Trophoblast cell (in vitro differentiated cells and primary cell): ENCODE measurements at places on chromosomes 7 and 10.

DNA sequence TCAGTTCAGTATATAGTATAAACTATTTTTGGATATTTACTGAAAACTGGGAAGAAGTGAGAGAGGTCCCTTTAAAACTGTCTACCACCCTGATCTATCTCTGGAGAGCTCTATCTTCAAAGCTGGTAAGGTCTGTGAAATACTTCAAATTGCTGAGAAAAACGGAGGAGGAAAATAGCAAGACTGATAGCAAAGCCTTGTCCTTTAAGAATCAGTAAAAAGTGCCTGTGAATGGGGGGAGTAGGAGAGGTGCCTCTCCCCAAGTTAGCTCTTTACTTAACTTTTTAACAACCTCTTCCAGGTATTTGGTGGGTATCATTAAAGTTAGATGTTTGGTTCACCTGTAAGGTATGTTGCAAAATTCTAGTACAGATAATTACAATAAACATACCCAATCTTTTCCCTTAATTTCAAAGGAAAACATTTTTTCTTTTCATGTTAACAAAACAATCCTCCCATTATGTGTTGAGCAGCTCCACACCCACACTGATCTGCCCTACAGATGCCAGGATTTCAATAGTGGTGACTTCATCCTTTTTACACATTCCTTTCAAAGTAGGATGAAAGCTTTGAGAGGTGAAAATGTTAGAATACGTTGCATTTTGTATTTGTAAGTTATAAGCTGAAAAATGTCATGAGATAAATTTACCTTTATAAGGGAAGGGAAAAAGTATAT is 149.2 kb downstream of the CRPPA start:
- no peak for DNase-seq

GRCh38 chr10:116910910-116911309 is 61.6 kb downstream of the ENO4 start:
- no peak for DNase-seq

GRCh38 chr7:137969828-137970227 is 32.1 kb downstream of the CREB3L2 start:
- no peak for DNase-seq

GRCh38 chr7:82704121-82704520 is 260.5 kb upstream of the CACNA2D1 start:
- DNase-seq: no peak

DNA sequence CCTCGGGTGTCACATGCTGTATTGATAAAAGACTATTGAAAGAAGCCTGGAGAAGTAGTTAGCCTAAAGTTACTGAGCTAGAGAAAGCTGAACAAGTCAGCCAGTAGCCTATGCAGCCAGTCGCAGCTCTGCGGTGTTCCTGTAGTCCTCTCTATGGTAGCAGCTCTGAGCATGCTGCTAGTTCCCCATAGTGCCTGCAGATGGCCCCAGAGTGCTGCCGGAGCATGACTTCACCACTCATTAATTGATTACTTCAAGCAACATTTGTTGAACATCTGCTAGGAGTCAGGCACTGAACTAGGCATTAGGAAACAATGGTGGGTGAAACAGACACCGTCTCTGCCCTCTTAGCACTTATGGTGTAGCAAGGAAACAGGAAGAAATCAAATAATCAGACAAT is 422.7 kb downstream of the SORCS3 start:
- no peak for DNase-seq

GRCh38 chr7:117091721-117092120 is 138.4 kb downstream of the ST7 start:
- DNase-seq: no peak

DNA sequence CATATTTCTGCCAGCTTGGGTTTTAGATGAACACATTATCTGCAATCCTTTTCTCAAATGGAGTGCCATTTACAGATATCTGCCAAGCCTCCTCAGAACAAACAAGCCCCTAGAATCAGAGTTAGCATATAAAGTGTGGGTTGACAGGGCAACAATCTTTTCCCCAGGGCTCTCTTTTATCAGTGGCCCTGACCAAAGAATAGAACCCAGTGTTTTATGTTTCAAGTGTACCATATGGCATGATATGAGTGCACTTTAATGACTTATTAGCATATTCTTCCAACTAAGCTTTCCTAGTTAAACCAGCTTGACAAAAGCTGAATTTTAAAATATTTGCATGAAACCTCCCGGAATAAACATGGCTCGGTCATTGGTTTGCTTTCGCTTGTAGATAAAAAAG is 57.3 kb downstream of the EVX1 start:
- no peak for DNase-seq

DNA sequence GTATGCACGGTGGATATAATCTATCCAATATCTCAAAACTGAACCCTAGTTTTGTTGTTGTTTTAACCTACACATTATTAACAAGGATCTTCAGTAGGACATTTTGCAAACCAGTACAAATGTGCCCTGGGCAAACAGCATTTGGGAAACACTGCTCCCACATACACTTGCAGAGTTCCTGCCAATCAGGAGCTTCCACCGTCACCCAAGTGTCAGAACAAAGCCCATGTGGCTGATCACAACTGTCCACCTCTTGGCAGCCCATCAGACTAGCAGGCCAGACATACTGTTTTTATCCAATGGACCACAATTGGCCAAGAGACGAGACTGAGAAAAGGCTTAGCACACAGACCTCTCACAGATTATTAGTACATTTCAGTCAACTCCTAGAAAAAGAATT is 200.4 kb downstream of the FAM107B start:
- no peak for DNase-seq

DNA sequence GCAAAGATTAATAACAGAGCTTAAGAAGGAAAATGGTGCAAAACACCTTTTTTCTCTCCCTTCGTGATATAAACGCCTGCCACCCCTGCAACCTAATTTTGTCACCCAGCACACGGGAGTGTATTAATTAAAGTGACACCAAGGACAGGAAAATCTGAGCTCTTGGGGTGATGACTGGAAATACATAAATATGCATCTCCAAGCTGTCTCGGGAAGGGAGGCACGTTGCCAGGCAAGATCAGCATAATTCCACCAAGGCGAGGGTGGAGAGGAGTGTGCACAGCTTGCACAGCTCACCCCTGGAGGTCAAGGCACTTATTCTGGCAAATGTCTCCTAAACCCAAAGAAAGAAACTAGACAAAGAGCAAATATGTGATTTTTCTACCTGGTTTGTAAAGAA is 700.9 kb downstream of the GRID1 start:
- no peak for DNase-seq

DNA sequence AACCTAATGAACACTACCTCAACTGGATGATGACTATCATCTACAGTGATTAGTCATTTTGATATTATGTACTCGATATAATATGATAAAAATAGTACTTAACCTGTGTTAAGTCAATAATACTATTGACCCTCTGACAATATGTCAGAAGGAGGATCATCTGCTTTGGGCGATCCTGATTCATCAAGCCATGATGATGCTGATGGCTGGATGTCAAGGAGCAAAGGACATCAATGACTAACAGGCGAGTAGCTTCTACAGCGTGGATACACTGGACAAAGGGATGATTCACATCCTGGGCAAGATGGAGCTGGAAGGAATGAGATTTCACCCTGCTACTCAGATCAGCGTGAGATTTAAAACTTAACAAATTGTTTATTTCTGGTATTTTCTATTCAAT is 94.4 kb upstream of the SKAP2 start:
- no peak for DNase-seq

- DNase-seq: no peak
Measured at GRCh38 chr10:49375611-49376010, 20.3 kb downstream of the DRGX start.

- DNase-seq: no peak
Measured at GRCh38 chr7:10860516-10860915, 113.2 kb upstream of the PHF14 start.

GRCh38 chr7:88818552-88818951 is 23.0 kb upstream of the TEX47 start:
- DNase-seq: no peak

DNA sequence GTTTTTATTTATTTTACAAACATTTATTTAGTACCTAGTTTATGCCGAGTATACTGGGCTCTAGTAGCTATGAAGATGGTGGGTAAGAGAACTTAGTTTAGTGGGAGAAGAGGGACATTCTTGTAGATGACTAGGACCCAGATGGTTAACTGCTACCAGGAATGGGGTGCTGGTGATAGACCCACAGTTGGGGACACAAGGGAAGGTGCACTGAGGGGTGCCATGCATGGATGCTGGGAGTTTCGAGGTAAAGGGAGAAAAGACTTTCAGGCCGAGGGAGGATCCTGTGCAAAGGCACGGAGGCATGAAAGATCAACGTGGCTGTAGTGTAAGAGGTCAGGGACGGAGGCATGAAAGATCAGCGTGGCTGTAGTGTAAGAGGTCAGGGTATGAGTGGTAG is 204.2 kb upstream of the HABP2 start:
- no peak for DNase-seq

DNA sequence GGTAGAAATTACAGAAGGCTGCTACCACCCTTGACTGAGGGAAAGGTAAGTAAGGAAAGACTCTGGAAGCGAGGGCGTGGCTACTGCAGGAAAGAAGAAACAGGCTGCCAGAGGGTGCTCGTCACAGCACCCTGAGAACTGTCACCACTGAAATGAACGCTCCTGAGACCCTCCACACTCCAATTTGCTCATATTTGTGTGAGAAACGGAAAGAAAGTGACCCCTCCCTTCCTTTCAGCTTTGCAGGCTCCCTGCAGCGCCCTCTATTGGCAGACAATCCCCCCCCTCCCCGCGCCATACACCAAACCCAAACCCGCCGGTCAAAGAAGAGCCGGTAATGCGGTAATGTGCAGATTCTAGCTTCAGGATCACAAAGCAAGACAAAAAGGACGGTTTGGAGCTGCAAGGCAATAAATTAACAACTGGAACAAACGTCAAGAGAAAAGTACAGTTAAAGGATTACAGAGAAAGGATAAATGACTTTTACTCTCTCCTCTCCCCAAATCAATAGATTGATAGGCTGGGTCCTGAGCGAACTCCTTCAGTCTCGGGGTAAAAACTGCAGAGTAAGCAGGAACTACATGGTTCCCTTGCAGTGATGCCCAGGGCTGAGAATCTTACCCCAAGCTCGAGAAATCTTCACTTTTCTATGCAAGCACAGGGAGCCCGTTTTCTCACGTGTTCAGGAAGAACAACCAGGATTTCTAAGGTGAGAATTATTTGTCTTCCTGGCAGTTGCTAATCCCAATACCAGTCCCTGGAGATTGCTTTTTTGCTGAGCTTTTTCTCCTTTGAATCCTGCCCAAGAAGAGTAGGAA is 47.6 kb downstream of the STEAP1B start:
- peak; percentile 60 for DNase-seq

DNA sequence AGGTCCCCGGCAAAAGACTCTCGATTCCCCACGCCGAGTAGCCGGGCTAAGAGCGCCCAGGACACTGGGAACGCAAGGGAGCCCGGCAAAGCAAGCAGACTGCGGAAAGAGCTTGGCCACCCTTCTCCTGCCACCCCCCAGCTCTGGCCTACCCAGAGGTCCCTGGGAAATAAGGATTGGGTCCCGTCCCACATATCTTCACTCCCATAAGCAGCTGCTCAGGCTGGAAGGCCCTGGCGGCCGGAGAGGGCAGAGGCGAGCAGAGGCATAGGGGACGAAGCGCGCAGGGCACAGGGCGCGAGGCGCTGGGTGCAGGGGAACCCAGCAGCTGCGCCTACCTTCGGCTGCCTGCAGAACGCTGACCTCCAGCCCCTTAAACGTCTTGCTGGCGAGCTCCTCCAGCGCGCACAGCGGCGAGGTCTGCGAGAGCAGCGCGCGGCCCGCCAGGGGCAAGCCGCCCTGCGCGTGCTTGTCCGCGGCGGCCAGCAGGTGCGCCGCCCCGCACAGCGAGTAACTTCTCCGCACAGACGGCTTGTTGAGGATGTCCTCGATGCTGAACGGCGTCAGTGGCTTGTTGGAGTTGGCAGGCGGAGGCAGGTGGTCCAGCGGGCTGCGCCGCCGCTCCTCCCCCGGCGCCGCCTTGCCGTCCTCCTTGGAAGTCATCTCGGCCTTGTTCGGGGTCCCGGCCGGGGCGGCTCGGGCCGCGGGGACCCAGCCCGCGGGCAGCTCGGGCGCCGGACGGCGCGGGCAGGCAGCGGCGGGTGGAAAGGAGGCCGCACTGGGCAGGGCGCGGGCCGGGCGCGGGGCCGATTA is 904 bp downstream of the LBX1 start:
- peak; percentile 22 for DNase-seq

GRCh38 chr10:52099026-52099600 is 215.0 kb upstream of the DKK1 start:
- DNase-seq: no peak

GRCh38 chr7:35553519-35553918 is 141.4 kb downstream of the HERPUD2 start:
- no peak for DNase-seq

GRCh38 chr7:51295440-51296245 is 21.0 kb downstream of the COBL start:
- no peak for DNase-seq
